ENCODE measurements at places on chromosomes 7 and 10. TPM values are rescaled to one million over a fixed set of nuclear protein-coding genes. Genes with fewer than 3 reads are reported as not detected.

FOXI2 gene
- total RNA-seq = 0.17 TPM

CASD1 gene
- total RNA-seq = 117 TPM

MBL2 gene
- not detected for total RNA-seq

ABCF2 gene
- total RNA-seq = 39.1 TPM

ASAH2B gene
- 15.5 TPM for total RNA-seq

NEURL1 gene
- total RNA-seq = 3.1 TPM

PLAU gene
- 0.59 TPM for total RNA-seq

DNA sequence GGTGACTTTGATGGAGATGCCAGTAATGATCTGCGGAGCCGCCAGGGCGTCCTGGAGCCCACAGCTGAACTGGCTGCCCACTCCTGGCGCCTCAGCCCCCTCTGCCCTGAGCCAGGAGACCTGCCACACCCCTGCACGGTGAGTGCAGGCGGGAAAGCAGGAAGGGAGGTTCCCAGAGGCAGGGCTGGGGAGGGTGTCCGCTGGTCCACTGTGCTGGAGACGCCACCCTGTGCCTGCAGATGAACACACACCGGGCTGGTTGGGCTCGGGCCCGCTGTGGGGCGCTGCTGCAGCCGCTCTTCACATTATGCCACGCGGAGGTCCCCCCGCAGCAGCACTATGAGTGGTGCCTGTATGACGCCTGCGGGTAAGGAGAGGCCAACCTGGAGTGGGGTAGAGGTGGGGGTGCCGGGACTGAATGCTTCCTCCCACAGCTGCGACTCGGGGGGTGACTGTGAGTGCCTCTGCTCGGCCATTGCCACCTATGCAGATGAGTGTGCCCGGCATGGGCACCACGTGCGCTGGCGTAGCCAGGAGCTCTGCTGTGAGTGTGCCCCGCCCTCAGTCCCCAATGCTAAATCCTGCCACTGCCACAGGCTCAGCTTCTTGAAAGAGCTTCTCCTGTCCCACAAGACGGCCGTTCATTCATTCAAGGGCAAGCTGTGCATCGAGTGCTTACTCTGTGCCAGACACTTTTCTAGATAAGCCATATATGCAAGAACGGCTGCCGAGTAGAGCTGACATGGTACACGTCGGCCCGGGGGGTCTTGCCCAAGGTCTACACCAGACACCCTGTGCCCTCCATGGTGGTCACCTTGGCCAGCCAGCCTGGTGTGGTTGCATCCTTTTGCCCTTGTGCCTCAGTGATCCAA, 14.3 kb upstream of the ZNF467 start:
- no peaks in the 10 kb centered on the region for H3K36me3 ChIP-seq
- H3K4me1 ChIP-seq = no peaks in the 10 kb centered on the region
- H3K4me3 ChIP-seq = no peak overlapping the region
- DNase-seq = no peak
- H3K27me3 ChIP-seq = peaks cover 9% of the 10 kb centered on the region

- peaks cover 12% of the 10 kb centered on the region for H3K36me3 ChIP-seq
- DNase-seq = no peak
- H3K27me3 ChIP-seq = peaks cover 11% of the 10 kb centered on the region
- H3K4me3 ChIP-seq = no peak overlapping the region
Measured at GRCh38 chr10:127576051-127576450, 26.9 kb downstream of the NPS start.

DNA sequence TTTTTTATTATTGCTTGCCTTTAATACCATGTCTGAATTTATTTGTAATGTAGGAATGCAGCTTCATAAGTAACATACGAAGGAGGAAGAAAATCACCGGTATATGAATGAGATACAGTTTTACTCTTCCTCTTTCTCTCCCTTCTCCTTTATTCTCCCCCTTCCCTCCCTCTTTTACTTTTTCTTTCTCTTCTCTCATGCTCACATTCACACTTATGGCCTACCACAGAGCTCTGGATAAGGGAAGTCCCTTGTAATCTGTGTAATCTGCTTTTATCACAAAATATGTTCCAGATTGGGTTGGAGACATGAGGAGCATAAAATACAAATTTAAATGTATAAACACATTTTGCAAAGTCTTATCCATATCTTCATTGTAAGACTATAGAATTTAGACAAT, 59.4 kb downstream of the MDFIC start:
- no peaks in the 10 kb centered on the region for H3K36me3 ChIP-seq
- no peak overlapping the region for H3K4me3 ChIP-seq
- H3K27ac ChIP-seq = no peak overlapping the region
- DNase-seq = no peak
- H3K27me3 ChIP-seq = no peaks in the 10 kb centered on the region

- no peaks in the 10 kb centered on the region for H3K36me3 ChIP-seq
- no peaks in the 10 kb centered on the region for H3K4me1 ChIP-seq
- H3K27ac ChIP-seq = no peak overlapping the region
- no peak for DNase-seq
Measured at GRCh38 chr7:123836656-123837055, 8.3 kb upstream of the HYAL4 start.

GRCh38 chr7:24764011-24764410, 6.7 kb upstream of the GSDME start:
- H3K4me3 ChIP-seq = no peak overlapping the region
- H3K36me3 ChIP-seq = no peaks in the 10 kb centered on the region

GRCh38 chr7:76057103-76057812, 9.4 kb downstream of the MDH2 start:
- no peaks in the 10 kb centered on the region for H3K4me1 ChIP-seq
- no peaks in the 10 kb centered on the region for H3K36me3 ChIP-seq
- no peak overlapping the region for H3K27ac ChIP-seq
- peaks cover 5% of the 10 kb centered on the region for H3K27me3 ChIP-seq
- no peak for DNase-seq
- H3K4me3 ChIP-seq = no peak overlapping the region

DNA sequence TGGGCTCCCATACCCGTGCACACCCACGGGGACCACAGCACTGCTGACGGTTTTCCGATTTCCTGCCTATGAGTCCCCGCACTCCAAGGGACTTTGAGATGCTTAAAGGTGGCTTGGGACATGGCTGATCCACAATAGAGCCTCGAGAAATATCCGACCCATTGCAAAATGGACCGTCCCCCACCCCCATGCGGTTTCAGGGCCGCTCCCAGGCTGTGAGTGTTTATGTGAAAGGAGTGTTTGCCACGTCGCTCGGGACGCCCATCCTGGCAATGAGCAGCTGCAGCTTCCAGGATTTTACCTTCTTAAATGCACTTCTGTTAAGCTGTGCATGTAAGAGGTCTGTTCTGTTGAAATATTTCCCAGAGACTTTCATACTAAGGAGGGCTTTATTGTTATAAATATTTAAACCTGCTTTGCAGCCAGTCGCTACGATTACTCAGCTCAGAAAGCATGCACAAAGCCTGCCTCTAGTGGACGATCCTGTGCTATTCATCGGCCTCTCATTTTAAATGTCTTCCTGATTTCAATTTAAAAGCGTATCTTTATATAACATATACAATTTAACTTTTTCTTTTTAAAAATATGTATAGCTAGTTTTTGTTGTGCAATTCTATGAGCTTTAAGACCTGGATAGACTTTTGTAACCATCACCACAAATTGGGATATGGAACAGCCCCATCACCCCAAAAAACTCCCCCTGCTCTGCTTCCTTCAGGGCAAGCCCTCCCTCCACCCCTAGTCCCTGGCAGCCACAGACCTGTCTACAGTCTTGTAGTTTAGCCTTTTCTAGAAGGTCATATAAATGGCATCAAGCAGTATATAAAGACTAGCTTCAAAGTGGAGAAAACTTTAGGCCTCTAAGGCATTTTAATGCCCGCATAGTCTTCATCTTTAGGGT, 418.3 kb downstream of the PAXIP1 start:
- H3K4me3 ChIP-seq = no peak overlapping the region
- peaks cover 15% of the 10 kb centered on the region for H3K36me3 ChIP-seq
- DNase-seq = no peak
- H3K27me3 ChIP-seq = peaks cover 7% of the 10 kb centered on the region

- no peaks in the 10 kb centered on the region for H3K36me3 ChIP-seq
- DNase-seq = no peak
- no peak overlapping the region for H3K4me3 ChIP-seq
- peaks cover 8% of the 10 kb centered on the region for H3K4me1 ChIP-seq
- H3K27me3 ChIP-seq = no peaks in the 10 kb centered on the region
Measured at GRCh38 chr7:45367026-45367425, 207.1 kb upstream of the ADCY1 start.

GRCh38 chr7:24255139-24255538, 28.9 kb upstream of the NPY start:
- peaks cover 18% of the 10 kb centered on the region for H3K36me3 ChIP-seq
- no peak overlapping the region for H3K27ac ChIP-seq
- no peaks in the 10 kb centered on the region for H3K4me1 ChIP-seq
- no peaks in the 10 kb centered on the region for H3K27me3 ChIP-seq
- no peak for DNase-seq

- H3K4me1 ChIP-seq = peaks cover 9% of the 10 kb centered on the region
- DNase-seq = no peak
- peaks cover 26% of the 10 kb centered on the region for H3K36me3 ChIP-seq
- peaks cover 4% of the 10 kb centered on the region for H3K27me3 ChIP-seq
- H3K27ac ChIP-seq = no peak overlapping the region
Measured at GRCh38 chr7:91436655-91437054, 172.4 kb downstream of the FZD1 start.

GRCh38 chr10:70760271-70760787, 24.8 kb downstream of the TBATA start:
- DNase-seq = no peak
- H3K27me3 ChIP-seq = peaks cover 3% of the 10 kb centered on the region
- H3K27ac ChIP-seq = no peak overlapping the region
- H3K4me3 ChIP-seq = no peak overlapping the region
- peaks cover 4% of the 10 kb centered on the region for H3K36me3 ChIP-seq
- H3K4me1 ChIP-seq = peaks cover 21% of the 10 kb centered on the region

DNA sequence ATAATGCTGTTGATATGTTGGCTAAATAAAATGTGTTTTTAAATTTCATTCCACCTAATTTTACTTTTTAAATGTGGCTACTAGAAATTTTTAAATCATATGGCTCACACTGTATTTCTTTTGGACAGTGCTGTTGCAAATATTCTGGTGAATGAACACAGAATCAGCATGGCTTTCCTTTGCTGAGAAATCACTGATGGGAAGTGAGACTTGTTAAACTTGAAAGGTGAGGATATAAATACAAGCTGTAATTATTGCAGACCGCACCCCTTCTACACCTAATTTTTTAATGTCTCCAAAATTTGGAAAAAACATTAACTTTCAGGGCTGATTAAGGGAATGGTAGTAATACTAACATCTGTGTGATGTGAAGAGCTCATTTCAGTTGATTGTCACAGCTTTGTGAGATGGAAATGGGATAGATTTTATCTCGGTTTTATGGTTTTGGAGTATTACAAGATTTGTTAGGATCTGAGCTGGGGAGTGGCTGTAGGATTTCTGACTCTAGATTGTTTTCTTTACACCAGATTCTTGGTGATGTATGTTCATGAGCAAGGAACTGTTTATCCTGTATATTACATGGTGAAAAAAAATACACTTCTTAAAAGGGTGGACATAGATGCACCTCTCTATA, 1.3 kb downstream of the MIOS start:
- H3K27ac ChIP-seq = no peak overlapping the region
- peaks cover 12% of the 10 kb centered on the region for H3K36me3 ChIP-seq
- peaks cover 11% of the 10 kb centered on the region for H3K4me1 ChIP-seq
- no peak for DNase-seq

DNA sequence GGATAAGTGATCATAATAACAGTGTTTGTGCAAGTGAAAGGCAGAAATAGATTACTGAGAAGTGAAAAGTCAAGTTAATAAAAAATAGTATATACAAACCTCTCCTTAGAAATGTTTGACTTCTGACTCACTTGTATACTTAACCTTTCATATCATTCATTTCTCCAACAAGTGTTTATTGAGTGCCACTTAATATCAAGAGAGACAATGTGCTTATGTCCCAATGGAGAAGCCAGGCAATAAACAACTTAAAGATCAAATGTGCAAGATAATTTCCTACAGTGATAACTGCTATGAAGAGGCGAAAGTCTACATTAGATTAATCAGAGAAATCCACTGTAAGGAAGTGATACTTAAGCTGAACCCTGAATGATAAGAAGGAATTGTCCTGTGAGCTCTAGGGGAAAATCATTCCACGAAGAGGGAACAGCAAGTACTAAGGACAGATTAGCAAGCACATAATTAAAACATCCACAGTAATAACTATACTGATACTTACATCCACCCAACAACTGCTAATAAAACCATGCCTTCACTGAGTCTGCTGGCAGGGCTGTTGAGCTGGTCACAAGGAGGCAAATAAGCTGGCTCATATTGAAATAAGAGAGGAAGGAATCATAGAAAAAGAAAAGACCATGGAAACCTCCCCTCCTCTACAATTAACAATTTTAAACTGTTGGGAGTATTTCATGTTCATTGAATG, 203.5 kb downstream of the CTNNA3 start:
- H3K27ac ChIP-seq = no peak overlapping the region
- H3K36me3 ChIP-seq = no peaks in the 10 kb centered on the region
- H3K4me3 ChIP-seq = no peak overlapping the region
- H3K4me1 ChIP-seq = no peaks in the 10 kb centered on the region

DNA sequence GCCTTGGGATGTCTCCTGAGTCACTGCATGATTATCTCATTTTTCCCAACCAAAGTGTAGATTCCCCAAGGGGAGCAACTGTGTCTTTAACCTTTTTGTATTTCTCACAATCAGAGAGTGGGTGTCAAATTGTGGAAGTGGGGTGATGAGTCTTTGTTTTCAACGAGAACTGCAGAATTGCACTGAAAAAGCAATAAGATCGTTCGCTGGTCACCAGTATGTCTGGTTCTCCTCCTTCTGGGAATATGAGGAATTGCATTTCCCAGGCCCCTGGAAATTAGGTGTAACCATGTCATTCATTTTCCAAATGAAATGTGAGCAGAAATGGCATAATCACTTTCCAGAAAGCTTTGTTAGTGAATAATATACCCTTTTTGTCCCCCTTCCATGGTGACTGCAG, 326.9 kb downstream of the GPAM start:
- H3K4me3 ChIP-seq = no peak overlapping the region
- DNase-seq = no peak
- H3K27me3 ChIP-seq = no peaks in the 10 kb centered on the region
- no peak overlapping the region for H3K27ac ChIP-seq
- no peaks in the 10 kb centered on the region for H3K4me1 ChIP-seq

- no peaks in the 10 kb centered on the region for H3K4me1 ChIP-seq
- no peak overlapping the region for H3K27ac ChIP-seq
- H3K36me3 ChIP-seq = no peaks in the 10 kb centered on the region
- DNase-seq = no peak
Measured at GRCh38 chr10:113782367-113782766, 30.9 kb downstream of the PLEKHS1 start.

- H3K27me3 ChIP-seq = no peaks in the 10 kb centered on the region
- H3K27ac ChIP-seq = no peak overlapping the region
- H3K4me3 ChIP-seq = no peak overlapping the region
- no peaks in the 10 kb centered on the region for H3K36me3 ChIP-seq
- no peak for DNase-seq
Measured at GRCh38 chr7:16554518-16555236, 28.1 kb downstream of the LRRC72 start.

- H3K4me1 ChIP-seq = peaks cover 5% of the 10 kb centered on the region
- no peaks in the 10 kb centered on the region for H3K36me3 ChIP-seq
Measured at GRCh38 chr10:114623661-114624294, 34.3 kb downstream of the ABLIM1 start.

DNA sequence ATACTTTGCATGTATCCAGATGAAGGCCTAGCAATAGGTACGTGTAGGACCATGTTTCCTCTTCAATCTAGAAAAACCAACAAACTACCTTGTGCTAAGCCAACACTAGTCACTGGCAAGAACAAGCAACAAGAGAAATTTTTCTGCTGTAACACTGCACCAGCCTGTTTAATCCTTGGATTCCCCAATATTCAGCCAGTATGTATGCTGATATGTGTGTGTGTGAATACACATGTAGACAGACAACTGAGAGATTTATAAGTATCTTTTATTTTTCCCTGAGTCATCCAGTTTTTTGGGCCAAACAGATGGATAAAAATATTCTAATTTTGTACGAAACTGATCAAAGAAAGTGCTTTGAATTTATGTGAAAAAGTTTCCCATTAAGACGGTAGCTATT, 26.2 kb downstream of the GLI3 start:
- no peak overlapping the region for H3K27ac ChIP-seq
- no peaks in the 10 kb centered on the region for H3K36me3 ChIP-seq
- H3K4me1 ChIP-seq = no peaks in the 10 kb centered on the region
- no peaks in the 10 kb centered on the region for H3K27me3 ChIP-seq

Measured in glutamatergic neuron (in vitro differentiated cells).